ENCODE measurements at places on chromosomes 2 and 18. TPM values are rescaled to one million over a fixed set of nuclear protein-coding genes. Genes with fewer than 3 reads are reported as not detected.

DNA sequence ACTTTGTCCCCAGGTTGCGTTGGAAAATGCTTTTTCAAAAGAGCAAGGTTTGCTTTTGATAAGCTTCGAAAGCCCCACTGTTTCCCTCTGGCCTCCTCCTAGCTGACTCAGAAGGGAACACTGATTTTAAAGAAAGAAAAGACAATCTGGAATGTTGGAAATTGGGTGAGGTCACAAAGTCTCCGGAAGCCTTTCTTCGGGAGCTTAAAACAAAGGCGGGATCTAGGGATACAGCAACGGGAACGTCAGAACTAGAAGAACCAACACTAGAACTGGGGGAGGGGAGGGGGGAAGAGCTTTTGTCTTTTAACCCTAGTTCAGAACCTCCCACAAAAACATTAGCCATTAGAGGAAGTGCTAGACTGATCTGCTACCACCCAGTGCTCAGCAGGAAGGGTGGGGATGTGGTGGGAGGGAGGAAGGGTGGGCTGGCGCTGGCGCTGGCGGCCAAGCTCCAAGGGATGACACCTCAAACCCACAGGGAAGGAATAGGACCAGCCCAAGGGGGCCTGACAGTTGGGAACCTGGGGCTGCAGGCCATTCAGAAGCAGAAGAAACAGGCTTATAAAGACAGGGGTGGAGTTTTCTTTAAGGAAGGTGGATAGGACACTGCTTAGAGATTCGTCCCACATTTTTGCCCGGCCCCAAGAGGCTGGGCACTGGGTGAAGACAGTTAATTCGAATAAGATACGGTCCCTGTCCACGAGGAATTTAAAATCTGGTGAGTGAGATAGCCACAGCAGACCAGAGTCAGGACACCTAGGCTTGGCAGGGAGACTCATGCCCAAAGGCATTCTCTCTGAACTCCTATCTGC lies 1.7 kb downstream of the TMSB10 start:
- peaks cover 3% of the 10 kb centered on the region for H3K4me1 ChIP-seq
- peaks cover 9% of the 10 kb centered on the region for H3K27me3 ChIP-seq
- peak overlapping the region; percentile 87 for H3K4me3 ChIP-seq
- H3K36me3 ChIP-seq: peaks cover 8% of the 10 kb centered on the region

GRCh38 chr2:166410828-166411472 lies 35.2 kb upstream of the SCN9A start:
- no peak overlapping the region for H3K4me3 ChIP-seq
- H3K27me3 ChIP-seq: no peaks in the 10 kb centered on the region
- H3K36me3 ChIP-seq: no peaks in the 10 kb centered on the region
- no peak overlapping the region for H3K27ac ChIP-seq

CREG2 gene
- 2.2 TPM for total RNA-seq

- no peaks in the 10 kb centered on the region for H3K36me3 ChIP-seq
- no peak overlapping the region for H3K27ac ChIP-seq
- H3K4me3 ChIP-seq: no peak overlapping the region
- H3K4me1 ChIP-seq: no peaks in the 10 kb centered on the region
- no peak for DNase-seq
- no peaks in the 10 kb centered on the region for H3K27me3 ChIP-seq
Observed at GRCh38 chr2:26422947-26423629, 21.4 kb downstream of the DRC1 start.

CCDC141 gene
- 21.6 TPM for total RNA-seq

GRCh38 chr18:11802586-11802985 lies 48.6 kb upstream of the CHMP1B start:
- DNase-seq: no peak
- no peak overlapping the region for H3K4me3 ChIP-seq
- no peaks in the 10 kb centered on the region for H3K36me3 ChIP-seq
- peaks cover 8% of the 10 kb centered on the region for H3K4me1 ChIP-seq
- H3K27me3 ChIP-seq: no peaks in the 10 kb centered on the region

DNA sequence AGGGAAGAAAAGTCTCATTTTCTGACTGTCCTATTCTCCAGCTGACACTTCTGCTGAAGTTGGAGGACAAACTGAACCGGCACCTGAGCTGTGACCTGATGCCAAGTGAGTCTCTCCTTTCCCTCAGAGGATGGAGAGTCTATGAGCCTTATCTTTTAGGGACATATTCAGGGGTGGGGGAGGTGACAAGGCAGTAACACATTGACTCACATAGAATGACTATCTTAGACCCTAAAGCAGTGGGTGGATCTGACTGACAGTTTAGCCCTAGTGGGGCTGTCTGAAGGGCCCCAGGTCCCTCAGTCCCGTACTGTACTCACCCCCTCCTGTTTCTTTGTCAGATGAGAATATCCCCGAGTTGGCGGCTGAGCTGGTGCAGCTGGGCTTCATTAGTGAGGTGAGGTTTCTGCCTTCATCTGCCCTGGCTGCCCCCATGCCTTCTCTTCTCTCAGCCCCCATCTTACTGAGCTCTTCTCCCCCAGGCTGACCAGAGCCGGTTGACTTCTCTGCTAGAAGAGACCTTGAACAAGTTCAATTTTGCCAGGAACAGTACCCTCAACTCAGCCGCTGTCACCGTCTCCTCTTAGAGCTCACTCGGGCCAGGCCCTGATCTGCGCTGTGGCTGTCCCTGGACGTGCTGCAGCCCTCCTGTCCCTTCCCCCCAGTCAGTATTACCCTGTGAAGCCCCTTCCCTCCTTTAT lies 805 bp upstream of the KRTCAP3 start:
- H3K36me3 ChIP-seq: peaks cover 20% of the 10 kb centered on the region
- no peaks in the 10 kb centered on the region for H3K4me1 ChIP-seq
- no peak overlapping the region for H3K27ac ChIP-seq
- no peak for DNase-seq
- no peaks in the 10 kb centered on the region for H3K27me3 ChIP-seq

LOXL3 gene
- total RNA-seq: 22.4 TPM

GRCh38 chr2:175111200-175111657 lies 56.8 kb downstream of the ATF2 start:
- H3K27ac ChIP-seq: no peak overlapping the region
- no peak for DNase-seq
- no peak overlapping the region for H3K4me3 ChIP-seq
- no peaks in the 10 kb centered on the region for H3K4me1 ChIP-seq

- H3K4me1 ChIP-seq: no peaks in the 10 kb centered on the region
- H3K27ac ChIP-seq: no peak overlapping the region
- H3K4me3 ChIP-seq: no peak overlapping the region
Observed at GRCh38 chr2:84704505-84705244, 176.2 kb downstream of the TRABD2A start.

EPB41L3 gene
- 12.8 TPM for total RNA-seq

- H3K36me3 ChIP-seq: no peaks in the 10 kb centered on the region
- no peaks in the 10 kb centered on the region for H3K27me3 ChIP-seq
- H3K27ac ChIP-seq: no peak overlapping the region
- no peaks in the 10 kb centered on the region for H3K4me1 ChIP-seq
- no peak for DNase-seq
Observed at GRCh38 chr18:7632152-7633098, 65.3 kb downstream of the PTPRM start.

UGT1A8 gene
- not detected for total RNA-seq

GRCh38 chr18:28512357-28512756 lies 335.4 kb upstream of the CDH2 start:
- no peaks in the 10 kb centered on the region for H3K4me1 ChIP-seq
- no peak overlapping the region for H3K4me3 ChIP-seq
- H3K27ac ChIP-seq: no peak overlapping the region
- DNase-seq: no peak
- no peaks in the 10 kb centered on the region for H3K27me3 ChIP-seq
- no peaks in the 10 kb centered on the region for H3K36me3 ChIP-seq

GRCh38 chr2:174368691-174369090 lies 26.8 kb upstream of the SCRN3 start:
- no peak for DNase-seq
- H3K4me1 ChIP-seq: no peaks in the 10 kb centered on the region
- no peak overlapping the region for H3K4me3 ChIP-seq
- H3K27me3 ChIP-seq: no peaks in the 10 kb centered on the region
- no peaks in the 10 kb centered on the region for H3K36me3 ChIP-seq

GCC2 gene
- total RNA-seq: 52.2 TPM

DES gene
- 1.5 TPM for total RNA-seq

ARL4C gene
- total RNA-seq: 16.9 TPM

- DNase-seq: no peak
- no peak overlapping the region for H3K4me3 ChIP-seq
- no peaks in the 10 kb centered on the region for H3K4me1 ChIP-seq
- H3K27me3 ChIP-seq: no peaks in the 10 kb centered on the region
- H3K27ac ChIP-seq: no peak overlapping the region
Observed at GRCh38 chr2:182831921-182832320, 34.5 kb downstream of the FRZB start.

DNA sequence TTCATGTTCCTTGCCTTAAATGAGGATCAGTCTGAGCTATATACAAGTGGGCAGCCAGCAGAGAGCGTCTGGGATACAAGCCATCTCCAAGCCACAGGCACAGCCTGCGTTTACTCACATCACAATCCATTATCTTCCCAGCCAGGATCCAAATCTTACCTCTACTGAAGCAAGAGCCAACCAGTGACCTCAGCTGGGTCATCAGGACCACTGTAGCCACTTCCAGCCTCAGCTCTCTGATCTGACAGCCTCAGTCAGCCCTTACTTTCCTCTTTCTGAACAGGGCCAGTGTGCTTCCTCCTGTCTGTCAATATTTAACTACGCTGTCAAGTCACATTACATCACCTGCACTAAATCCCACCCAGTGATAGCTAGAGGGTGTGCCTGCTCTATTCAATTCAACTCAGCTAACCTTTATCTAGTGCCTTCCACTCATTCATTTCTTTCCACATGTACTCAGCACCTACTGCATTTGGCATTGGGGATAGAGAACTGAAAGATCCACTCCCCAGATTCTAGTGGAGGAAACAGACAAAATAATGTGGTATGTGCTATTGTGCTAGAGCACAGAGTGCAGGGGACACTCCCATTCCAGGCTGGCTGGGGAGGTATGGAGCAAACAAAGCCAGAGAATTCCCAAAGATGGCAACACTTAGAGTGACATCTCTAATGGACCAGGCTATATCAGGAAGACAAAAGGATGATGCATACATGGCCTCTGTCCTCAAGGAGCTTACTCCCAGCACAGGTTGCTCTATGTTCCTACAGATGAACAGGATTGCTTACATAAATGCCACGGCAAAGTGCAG lies 146.5 kb downstream of the NCKAP5 start:
- no peak overlapping the region for H3K27ac ChIP-seq
- no peaks in the 10 kb centered on the region for H3K27me3 ChIP-seq

DNA sequence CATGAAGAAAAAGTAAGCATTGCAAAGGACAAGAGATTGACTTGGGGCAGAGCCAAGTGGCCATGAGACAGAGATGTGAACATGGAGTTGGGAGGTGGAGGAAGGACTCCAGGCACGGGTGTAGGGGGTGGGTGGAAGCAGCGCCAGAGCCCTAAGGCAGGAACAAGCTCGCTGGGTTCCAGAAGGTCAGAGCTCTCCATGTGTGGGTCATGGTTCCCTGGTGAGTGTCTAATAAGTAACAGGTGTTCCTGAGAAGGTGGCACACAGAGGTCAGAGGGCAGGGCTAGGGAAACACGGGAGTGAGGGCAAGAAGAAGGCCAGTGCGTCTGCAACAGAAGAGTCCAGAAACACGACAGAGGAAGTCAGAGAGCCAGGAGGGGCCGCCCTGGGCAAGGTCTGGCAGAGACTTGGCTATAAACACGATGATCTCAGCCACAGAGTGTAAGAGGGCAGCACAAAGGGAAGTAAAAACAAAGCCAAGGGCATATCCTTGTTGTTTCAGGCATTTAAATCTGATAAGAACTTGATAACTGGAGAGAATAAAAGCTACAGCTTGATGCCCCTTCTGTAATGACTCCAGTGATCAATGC lies 260.8 kb downstream of the TGIF1 start:
- no peaks in the 10 kb centered on the region for H3K4me1 ChIP-seq
- H3K27ac ChIP-seq: no peak overlapping the region
- no peak overlapping the region for H3K4me3 ChIP-seq
- no peak for DNase-seq
- no peaks in the 10 kb centered on the region for H3K27me3 ChIP-seq

- H3K27me3 ChIP-seq: no peaks in the 10 kb centered on the region
- H3K4me1 ChIP-seq: no peaks in the 10 kb centered on the region
- H3K36me3 ChIP-seq: no peaks in the 10 kb centered on the region
- DNase-seq: no peak
- no peak overlapping the region for H3K4me3 ChIP-seq
- no peak overlapping the region for H3K27ac ChIP-seq
Observed at GRCh38 chr2:45851576-45852304, 200.3 kb downstream of the PRKCE start.

DNA sequence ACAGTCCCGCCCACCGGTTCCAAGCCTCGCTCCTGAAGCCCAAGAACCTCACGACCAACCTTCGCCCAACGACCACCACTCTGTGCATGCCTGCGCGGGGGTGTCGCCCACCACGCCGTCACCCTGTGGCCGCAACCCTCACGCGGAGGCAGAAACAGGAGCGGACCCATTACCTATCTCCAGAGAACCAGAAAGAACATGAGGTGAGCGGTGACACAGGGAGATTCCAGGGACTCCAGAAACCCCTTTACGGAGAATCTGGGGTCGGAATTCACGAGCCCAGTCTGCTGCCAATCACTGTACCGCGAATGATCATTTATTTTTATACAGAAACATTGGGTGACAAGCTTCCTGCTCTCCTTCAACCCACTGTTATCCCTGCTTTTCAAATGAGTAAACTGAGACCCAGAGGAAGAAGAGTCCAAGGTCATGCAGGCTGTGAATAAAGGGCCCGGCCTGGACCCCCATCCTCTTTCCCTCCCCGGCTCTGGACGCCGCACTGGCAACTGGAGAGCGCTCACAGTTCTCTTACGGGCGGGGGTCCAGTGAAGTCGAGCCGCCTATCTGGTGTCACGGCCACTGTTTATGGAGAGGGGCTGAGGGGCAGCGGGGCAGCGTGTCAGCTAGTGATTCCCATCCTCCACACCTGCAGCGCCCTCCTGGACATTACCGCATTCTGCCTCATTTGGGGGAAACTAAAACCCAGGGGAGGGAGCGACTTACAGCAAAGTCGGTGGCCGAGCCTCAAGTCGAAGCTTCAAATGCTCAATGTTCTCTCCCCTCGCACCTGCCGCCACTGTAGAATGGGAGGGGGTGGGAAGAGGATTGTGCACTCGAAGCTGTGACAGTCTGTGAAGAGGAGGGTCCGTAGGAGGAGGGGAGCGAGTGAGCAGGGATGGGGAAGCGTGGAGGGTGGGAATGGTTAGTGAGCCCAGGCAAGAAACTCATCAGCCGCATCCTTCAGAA lies 723 bp upstream of the SLC30A3 start:
- H3K36me3 ChIP-seq: no peaks in the 10 kb centered on the region
- peak overlapping the region; percentile 62 for H3K4me3 ChIP-seq
- peaks cover 19% of the 10 kb centered on the region for H3K4me1 ChIP-seq

SCN1A gene
- 1.9 TPM for total RNA-seq

SLC30A3 gene
- total RNA-seq: 16.1 TPM

GRCh38 chr2:104337869-104338268 lies 516.0 kb upstream of the POU3F3 start:
- H3K36me3 ChIP-seq: no peaks in the 10 kb centered on the region
- no peak for DNase-seq
- H3K27me3 ChIP-seq: no peaks in the 10 kb centered on the region
- H3K4me1 ChIP-seq: no peaks in the 10 kb centered on the region
- H3K4me3 ChIP-seq: no peak overlapping the region

DNA sequence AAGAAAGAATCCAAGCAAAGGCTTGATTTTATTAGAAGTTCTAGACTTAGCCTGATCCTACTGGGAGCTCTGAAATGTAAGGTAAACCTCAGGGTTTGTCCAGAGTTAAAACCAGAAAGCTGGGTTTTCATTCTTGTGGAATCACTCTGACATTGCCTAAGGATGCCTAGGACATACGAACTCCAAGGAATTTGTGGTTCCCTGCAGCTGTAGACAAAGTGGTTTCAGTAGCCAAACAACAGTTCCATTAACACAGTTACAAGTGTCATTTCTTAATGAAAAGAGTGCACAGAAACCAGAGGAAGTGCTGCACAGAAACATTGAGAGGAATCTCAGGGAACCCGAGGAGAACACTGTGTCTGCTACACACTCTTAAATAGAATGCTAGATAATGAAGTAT lies 221.4 kb upstream of the ST6GAL2 start:
- H3K27me3 ChIP-seq: no peaks in the 10 kb centered on the region
- H3K4me3 ChIP-seq: no peak overlapping the region
